ENCODE measurements at places on chromosomes 3 and 15.

- no peak for DNase-seq
Observed at GRCh38 chr3:191549357-191549756, 88.4 kb downstream of the PYDC2 start.

GRCh38 chr3:45112939-45113338 is 33.2 kb downstream of the CDCP1 start:
- DNase-seq = no peak

DNA sequence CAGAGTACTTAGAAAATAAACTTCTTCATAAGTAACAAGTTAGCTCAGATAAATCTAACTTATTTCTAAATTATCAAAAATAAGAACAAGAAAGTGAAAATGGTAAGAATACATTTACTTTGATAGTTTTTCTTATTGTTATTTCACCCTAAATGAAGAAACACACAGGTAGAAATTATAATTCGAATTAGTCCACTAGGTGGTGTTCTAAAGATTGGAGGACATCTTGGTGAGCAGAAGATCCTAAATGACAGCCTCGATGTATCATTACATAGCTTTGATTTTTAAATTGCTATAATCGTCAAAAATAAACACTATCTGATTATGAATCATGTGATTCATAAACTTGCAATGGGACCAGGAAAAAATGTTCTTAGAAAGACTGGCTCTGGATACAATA is 280.8 kb upstream of the UBE2E2 start:
- no peak for DNase-seq

GRCh38 chr3:79910337-79910736 is 142.5 kb upstream of the ROBO1 start:
- DNase-seq = no peak

DNA sequence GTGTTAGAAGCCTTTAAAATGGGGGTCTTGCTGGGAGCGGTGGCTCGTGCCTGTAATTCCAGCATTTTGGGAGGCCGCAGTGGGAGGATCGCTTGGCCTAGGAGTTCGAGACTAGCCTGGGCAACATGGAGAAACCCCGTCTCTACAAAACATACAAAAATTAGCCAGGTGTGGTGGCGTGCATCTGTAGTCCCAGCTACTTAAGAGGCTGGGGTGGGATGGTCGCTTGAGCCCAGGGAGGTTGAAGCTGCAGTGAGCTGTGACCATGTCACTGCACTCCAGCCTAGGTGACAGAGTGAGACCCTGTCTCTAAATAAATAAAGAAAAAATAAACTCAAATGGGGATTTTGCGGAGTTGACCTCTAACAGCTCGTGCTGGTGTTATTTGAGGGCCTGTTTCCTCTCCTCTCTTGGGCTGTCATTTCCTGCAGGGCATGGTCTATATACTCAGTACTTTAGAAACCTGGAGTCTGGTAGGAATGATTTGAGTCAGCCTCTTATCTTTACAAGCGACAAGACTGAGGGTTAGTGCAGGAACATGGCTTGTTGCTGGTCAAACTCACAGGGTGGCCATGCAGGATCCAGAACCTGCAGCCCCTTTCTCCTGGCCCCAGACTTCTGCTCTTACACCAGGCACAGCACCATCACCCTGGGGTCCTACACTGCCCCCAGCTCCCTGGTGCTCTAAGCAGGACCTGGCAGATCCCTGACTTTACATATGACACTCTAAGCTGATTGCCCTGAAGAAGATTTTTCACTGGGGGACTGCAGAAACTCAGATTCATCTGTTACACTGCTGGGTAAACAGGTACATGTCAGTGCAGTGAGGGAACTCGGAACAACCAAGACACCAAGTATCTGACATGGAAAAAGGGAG is 15.1 kb downstream of the EHD4 start:
- no peak for DNase-seq

DNA sequence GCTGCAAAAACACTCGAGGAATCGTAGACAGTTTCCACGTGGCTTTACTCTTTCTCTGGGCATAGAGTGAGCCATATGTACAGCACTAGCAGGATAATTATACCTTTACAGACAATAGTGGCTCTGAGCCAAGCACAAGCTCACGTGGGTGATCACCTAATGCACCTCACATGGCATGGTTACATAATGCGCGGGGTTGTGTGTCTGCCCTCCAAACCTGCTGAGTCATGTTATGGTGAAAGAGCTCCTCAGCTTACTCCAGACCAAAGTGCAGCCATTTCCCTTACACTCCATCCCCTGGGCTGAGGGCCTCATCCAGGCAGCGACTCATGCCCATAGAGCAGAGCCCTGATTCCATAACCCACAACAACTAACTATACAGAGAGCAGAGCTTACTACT is 1458.4 kb upstream of the CADM2 start:
- DNase-seq = no peak

- DNase-seq = no peak
Observed at GRCh38 chr15:35305946-35306345, 220.9 kb upstream of the NANOGP8 start.
